Natural killer cell treated with Interleukin-12 subunit alpha and Interleukin-12 subunit beta and Interleukin-15 and Interleukin-18, amount 100 ng/mL, for 72 hours (primary cell): ENCODE measurements at places on chromosomes 1 and 21. TPM values are rescaled to one million over a fixed set of nuclear protein-coding genes. Genes with fewer than 3 reads are reported as not detected.

DNA sequence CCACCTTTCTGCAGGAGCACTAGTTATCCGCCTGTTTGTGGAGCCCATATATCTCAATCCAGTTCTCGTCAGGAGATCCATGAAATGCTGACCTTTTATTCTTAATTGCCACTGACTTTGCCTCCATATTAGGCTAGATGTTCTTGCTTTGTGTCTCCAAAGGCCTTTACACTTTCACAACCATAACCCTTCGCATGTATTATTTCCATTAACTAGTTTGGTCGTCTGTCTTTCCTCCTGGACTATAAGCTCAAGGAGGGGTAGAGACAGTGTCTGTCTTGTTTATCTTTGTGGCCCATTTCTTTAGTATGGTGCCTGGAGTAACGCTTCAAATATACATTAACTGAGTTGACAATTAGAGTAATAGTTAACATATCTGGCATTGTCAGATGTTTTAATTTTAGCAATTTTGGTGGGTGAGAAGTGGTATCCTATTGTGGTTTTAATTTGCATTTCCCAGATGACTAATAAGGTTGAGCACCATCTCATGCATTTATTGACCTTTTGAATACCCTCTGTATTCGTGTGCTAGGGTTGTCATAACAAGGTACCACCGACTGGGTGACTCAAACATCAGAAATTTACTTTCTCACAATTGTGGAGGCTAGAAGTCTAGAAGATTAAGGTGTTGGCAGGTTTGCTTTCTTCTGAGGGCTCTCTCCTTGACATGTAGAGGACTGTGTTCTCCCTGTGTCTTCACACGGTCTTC, 21.7 kb upstream of the IL12RB2 start:
- DNase-seq, result no peak

Gene ARTN
- total RNA-seq, result 1.2 TPM

Gene CHI3L1
- total RNA-seq, result 1.6 TPM

DNA sequence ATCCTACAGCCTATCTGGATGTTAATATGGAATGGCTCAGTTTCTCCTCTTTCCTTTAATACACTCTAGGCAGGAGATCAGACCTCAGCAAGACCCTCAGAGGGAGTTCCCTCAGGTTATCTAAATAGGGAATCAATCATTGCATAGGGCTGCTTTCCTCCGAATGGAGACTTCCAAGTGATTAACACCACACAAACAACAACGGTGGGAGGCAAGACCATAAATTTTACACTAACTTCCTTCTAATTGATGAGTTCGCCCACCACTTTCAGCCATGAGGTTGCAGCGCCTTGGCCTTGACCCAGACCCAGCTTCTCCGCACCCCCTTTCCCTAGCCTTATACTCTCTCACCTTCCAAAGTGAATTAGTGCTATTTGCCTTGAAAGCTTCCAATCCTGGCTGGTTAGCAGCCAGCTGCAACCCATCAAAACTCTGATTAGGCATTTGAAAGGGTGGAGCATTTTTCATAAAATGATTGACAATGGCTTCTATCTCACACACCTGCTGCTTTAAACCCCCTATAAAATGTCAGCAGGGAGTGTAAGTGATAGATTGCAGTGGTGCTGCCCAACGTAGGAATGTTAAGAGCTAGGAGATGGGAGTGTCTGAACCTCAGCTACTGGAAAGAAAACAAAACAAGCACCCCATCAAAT, 534.9 kb upstream of the USP24 start:
- DNase-seq, result no peak

DNA sequence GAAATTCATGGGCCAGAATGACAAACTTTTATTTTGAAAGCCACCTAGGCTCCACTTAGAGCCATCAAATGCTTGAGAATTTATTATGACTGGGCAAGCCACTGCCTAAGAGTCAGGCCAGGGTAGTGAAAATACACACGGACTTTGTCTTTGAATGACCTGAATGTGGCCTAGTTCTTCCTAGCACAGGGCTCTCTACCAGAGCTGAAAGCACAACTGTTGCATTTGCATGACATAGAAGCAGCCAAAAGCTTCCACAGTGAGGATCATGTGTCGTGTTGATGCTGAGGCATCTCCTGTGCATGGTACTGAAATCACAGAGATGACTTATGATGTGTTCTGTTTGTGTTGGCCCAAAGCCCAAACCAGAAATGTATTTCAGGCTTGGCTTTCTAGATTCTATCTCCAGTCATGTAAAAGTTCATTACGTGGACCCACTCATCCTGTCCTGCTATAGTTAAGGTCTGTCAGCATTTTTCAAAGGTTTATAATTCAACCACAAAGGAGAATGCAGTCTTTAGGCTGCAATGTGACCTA, 164.0 kb upstream of the UBE2U start:
- no peak for DNase-seq

DNA sequence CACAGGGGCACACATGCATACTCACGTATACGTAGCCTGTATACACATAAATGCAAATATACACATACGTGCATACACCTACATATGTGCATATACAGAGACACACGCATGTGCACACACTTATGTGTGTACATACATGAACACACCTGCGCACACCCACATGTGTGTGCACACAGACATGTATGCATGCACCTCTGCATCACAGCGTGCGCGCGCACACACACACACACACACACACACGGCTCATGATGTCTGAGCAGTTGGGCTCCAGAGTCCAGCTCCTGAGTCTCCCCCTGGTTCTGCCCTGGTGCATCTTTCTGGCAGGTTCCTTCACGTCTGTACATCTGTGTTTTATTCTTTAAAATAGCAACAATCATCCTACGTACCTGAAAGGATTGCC, 600.5 kb downstream of the NPHP4 start:
- DNase-seq, result no peak
